HT1080 (cell line): ENCODE measurements at places on chromosomes 11 and 22. TPM values are rescaled to one million over a fixed set of nuclear protein-coding genes. Genes with fewer than 3 reads are reported as not detected.

TBCEL gene
- 8.6 and 10.4 TPM in 2 replicates for total RNA-seq

ART1 gene
- total RNA-seq: not detected in 2 replicates

KCNJ1 gene
- total RNA-seq: not detected in 2 replicates

SNX32 gene
- total RNA-seq: not detected in 2 replicates

KRTAP5-10 gene
- not detected in 2 replicates for total RNA-seq

PIH1D2 gene
- total RNA-seq: 1.3 TPM in 2 replicates

OR52I2 gene
- not detected in 2 replicates for total RNA-seq

KBTBD4 gene
- 28.1 and 39.0 TPM in 2 replicates for total RNA-seq

SERPIND1 gene
- 0.37 and 0.80 TPM in 2 replicates for total RNA-seq

DDT gene
- total RNA-seq: 380 and 441 TPM in 2 replicates

GRCh38 chr11:75954039-75954438, 139.0 kb downstream of the UVRAG start:
- no peak for DNase-seq

DNA sequence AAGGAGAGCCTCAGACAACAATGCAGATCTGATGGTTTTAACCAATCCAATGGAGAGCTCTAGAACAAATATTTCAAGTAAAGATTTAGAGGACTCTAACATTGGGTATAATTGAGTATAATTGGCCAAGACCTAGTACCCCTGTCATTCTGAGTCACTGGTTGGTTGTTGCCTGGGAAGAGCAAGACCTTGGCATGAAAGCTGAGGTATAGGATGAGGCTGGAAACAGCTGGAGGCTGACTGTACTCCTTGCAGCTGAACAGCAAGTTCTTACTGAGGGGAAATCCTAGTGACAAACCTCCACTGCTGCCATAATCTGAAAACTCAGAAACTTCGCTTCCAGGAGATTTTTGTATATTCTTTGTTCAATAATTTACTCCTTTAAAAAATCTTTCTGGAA, 54.3 kb upstream of the MUC15 start:
- DNase-seq: peak; percentile 48

DNA sequence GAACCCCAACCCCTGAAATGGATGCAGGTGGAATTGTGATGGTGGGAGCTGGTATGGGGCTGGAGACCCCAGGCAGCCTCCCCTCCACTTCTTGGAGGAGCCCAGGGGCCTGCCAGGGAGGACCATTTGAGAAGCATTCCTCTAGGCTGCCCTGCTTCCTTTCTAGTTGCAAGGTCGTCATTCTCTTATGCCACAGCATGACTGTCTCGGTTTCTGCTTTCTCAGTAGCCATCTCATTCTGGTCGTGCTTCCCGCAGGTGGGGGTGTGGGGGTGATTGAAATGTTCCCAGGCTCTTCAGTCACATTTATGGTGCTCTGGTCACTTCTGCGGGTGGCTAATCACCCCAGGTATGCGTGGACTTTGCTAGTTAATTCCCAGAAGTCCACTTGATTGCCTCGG, 223.7 kb upstream of the TBCEL start:
- DNase-seq: peak; percentile 8

DNA sequence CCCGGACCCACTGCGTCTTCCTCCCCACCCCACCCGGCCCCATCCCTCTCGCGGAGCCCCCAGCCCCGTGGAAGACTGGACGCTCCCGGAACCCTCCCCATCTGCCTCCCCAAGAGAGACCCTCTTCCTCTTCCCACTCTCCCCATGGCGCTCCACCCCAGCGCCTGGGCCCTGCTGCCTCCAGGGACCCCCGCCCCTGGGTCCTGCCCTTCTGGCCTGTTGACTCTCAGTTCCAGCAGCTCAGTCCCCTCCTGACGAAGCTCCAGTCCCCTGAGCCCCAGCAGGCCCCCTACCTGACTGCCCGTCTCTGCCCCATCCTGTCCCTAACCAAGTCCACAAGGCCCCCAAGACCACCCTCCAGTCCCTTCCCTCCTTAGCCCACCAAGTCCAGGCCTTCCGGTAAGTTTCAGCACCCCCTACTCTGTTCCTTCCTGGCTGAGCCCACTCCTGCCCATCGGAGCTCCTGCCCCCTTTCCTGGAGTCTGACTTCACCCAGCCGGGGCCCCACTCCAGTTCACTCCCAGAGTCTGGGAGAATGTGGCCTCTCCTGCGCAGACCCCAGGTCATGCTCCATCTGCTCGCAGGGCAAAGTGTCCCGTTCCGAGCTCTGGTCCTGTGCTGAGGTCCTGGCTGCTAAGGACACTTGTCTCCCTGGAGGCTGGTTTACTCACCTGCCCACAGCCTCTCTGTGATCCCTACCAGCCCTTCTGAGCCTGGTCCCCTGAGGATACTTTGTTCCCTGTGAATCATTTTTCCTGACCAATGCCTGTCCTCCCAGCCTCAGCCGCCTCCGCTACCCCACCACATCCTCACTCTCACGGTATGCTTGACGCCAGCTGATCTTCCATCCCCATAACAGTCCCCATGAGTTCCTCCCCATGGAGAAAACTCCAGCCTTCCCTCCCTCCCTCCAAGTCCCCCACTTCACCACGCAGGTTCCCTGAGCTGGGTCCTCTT, 722 bp downstream of the IFITM10 start:
- peak; percentile 81 for DNase-seq

- no peak for DNase-seq
These were observed 3.2 kb upstream of the PTDSS2 start for GRCh38 chr11:446891-447290.

DNA sequence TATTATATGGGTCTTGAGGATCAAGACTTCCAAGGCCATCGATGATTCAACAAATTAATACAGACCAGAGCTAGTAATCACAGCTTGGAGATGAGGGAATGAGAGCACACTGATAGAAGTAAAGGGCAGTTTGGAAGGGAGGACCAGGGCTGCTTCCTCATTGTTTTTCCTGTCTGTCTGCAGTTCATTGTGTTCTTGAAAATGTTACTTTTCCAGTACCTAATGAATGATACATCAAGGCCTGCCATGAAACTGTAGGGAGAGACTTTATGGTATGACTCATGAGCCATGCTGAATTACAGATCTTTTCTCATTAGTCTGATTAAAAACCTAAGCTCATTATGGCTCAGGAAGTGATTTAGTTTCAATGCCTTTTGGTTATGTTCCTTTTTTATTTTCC, 855.6 kb downstream of the KCNA4 start:
- peak; percentile 17 for DNase-seq

DNA sequence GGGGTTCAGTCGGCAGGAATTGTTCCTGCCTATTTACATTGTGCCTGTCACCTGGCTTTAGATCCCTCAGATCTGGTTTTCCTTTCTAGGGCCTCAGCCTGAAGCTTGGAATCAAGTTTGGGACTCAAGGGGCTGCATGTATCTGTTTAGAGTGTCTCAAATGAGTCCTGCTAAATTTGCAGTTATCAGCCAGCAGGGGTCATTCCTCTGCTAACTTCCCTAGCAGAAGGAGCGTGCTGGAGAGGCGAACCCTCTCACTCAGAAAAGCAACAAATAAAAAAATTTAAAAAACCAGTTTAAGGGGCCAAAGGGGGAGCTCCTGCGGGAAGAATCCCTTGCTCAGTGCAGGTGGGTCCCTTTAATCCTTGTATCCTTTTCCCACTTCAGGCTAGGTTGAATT, 1220.2 kb downstream of the JRKL start:
- no peak for DNase-seq

DNA sequence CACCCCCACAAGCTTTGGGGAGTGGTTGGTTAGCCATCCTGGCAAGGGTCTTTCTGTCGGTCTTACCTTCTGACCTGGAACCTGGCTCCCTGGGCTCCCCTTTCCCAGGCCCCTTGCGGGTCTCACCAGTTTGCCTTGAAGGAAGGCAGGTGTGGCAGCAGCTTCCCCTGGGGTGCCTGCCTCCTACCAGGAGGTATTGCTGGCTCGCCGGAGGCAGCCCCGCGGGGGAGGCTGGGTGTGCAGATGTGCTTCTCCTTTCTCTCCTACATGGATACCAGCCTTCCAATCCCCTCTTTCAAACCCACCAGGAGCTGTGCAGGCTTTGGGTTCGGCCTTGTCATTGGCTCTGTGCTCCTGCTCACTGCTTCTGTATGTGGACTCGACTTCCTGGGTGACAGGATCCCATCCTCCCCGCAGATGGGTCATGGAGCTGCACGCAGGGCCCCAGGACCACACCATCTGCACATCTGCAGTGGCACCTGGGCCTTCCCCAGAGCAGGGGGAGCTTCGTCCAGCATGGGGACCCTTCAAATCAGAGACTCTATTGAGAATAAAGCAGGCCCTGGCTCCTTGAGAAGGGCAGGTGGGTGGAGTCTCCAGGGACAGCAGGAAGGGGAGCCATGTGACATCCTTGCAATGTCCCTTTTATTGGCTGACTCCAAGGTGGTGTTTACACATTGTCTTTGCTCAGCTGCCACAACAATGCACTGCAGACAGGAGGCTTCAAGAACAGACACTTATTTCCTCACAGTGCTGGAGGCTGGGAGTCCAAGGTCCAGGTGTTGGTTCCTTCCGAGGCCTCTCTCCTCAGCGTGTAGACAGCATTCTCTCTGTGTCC, 592.0 kb downstream of the BRD1 start:
- DNase-seq: no peak

GRCh38 chr22:17402293-17402692, 33.0 kb downstream of the CECR2 start:
- DNase-seq: no peak

- DNase-seq: peak; percentile 95
These were observed 560.8 kb downstream of the ETS1 start for GRCh38 chr11:128026596-128026995.

GRCh38 chr11:73493956-73494598, 103.8 kb downstream of the FAM168A start:
- DNase-seq: peak; percentile 87

DNA sequence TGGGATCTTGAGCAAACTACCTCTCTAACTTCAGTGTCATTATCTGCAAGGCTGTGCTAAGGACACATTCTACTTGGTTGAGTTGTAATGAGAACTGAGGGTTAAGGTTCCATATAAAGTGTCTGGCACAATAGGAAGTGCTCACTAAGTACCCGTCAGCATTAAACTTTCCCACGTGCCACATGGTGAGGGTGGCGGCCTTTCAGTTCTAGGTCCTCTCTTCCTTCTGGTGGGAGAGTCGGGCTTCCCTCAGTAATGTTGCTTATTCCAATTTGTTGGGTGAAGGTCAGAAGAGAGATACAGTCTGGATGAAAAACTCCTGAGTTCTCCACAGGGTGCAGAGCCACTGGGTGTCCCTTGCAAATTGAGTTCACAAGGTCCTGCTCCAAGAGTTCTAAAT, 4.6 kb upstream of the CD6 start:
- no peak for DNase-seq

GRCh38 chr11:113193946-113194345, 120.4 kb upstream of the TTC12 start:
- no peak for DNase-seq

DNA sequence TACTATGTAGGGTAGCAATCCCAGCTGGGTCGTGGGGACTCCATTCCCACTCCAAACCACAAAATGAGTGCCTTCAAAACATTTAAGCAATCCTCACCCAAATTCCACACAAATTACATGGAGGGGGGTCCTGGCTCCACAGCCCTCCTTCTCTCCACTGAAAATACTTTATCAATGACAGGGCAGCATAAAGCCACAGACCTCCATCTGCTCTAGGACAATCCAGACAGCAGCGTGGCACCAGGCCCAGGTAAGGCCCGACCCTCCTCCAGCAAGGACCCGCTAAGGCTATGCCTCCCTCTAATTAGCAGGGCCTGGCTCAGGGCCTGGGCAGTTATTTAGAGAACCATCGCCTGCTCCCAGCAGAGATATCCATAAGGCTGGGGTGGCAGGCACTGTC, at the start of gene PANX3:
Gene PANX3 (plus strand): TSS at position 365 of the 400 bp plus-strand sequence. CDS start 129 bp downstream, outside the sequence.
- no peak for DNase-seq

- DNase-seq: no peak
These were observed 516 bp downstream of the LRFN4 start for GRCh38 chr11:66857234-66857926.

GRCh38 chr11:8002676-8003075, 15.5 kb downstream of the EIF3F start:
- DNase-seq: no peak
